Daoy (cell line): ENCODE measurements at places on chromosomes 2 and 18. TPM values are rescaled to one million over a fixed set of nuclear protein-coding genes. Genes with fewer than 3 reads are reported as not detected.

DNA sequence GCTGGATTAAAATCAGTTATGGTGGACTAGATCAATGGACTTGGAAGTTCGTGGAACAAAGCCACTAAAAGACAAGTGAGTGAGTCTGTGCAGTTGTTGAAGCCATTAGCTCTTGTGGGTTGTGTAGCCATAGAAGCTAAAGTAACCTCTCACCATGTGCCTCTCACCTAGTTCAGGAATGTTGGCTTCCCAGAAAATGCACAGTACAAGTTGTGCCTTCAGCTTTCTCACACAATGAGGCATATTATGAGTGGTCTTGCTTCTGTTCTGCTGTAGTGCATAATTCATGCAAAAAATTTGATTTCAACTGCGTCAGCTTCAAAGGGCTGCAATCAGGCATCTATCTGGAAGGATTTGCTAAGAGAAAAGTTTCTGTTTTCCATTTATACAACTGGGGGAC lies 26.2 kb downstream of the CERS6 start:
- no peak for DNase-seq

GRCh38 chr2:234945339-234945873 lies 6.4 kb upstream of the SH3BP4 start:
- no peak for DNase-seq

DNA sequence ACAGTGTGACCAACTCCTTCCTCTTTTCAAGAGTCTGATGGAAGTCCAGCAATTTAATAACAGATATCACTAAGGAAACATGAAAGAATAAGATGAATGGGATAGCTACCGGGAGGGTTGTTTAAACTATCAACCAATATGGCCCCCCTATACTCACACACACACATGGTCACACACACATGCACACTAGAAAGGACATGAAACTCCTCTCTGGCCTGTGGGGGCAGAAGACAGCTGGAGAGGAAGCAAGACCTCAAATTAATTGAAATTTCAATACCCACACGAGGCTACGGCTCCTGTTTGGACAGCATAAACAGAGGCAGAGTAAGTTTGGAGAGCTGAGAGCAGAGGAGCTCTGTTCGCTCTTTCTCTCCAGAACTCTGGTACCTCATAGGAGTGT lies 34.7 kb upstream of the REEP1 start:
- DNase-seq: no peak

GRCh38 chr18:49161627-49162026 lies 210.9 kb upstream of the SMAD7 start:
- DNase-seq: peak; percentile 21

- DNase-seq: no peak
Measured at GRCh38 chr2:14285812-14286211, 346.7 kb upstream of the LRATD1 start.

- DNase-seq: no peak
Measured at GRCh38 chr2:18253686-18254197, 306.7 kb downstream of the RDH14 start.

DNA sequence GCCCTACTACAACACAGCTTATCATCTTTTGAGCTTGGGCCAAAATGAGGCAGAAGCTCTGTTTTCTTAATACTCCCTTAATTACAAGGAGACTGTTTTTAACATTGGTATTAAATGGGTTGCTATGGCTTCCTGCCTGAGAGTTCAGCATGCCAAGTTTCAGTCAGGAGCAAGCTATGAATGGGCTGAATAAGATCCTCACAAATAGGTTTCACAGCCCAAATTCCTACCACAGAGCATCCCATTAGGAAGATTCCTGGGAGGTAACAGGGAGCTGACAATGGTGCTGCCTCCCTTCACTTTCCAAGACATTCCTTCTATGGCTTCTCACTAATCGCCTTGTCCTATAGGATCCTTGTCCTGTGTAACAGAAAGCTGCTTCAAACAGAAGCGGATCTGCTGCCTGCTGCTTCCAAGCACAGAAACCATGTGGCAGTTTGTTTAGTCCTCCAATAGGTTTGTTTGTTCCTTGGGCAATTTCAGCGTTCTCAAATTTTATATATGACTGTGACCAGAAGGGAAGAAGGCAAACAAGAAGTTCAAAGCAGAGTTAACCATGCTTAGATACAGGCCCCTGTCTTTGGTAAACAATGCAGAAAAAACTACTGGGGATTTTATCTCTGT lies 70.9 kb downstream of the NCKAP5 start:
- DNase-seq: no peak

GRCh38 chr2:20317690-20318089 lies 33.0 kb downstream of the PUM2 start:
- no peak for DNase-seq

DNA sequence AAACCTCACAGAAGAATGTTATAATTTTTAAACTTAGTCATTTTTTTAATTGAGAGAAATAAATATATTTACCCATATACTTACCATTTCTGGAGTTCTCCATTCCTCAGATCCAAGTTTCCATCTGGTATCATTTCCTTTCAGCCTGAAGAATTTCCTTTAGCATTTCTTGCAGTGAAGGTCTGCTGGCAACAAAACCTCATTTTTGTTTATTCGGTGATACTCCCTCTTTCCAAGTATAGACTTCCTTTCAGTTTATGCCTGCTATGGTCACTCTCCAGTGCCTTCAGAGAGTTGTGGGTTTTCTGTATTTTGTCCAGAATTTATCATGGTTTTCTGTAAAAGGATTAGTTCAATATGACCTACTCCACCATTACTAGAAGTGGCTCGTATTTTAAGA lies 17.0 kb downstream of the WDPCP start:
- DNase-seq: no peak

- no peak for DNase-seq
Measured at GRCh38 chr2:26792720-26793119, 6.9 kb downstream of the CENPA start.

GRCh38 chr2:227816507-227817294 lies 3.1 kb downstream of the CCL20 start:
- no peak for DNase-seq

DNA sequence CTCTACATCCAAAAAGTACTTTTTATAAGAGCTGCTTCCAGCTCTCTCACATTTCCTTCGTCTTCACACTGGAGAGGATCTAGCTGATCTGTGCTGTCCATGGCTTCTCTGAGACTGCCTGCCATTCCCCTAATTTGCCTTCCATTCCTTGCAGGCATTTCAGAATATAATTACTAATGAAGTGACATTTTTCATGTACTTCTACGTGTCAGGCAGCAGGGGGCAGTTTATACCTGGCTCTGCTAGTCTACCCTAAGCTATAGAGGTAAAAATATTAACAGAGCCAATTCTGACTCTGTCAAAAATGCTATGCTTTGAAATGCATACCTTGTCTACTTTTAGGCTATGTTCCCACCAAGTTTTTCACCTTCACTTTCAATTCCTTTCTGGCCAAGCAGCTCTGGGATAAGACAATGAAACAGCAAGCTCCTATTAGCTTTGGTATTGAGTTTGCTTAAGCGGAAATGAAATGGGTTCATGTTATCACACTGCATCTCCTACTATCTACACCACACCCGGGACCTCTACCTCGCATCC lies 81.9 kb downstream of the MEP1B start:
- peak; percentile 30 for DNase-seq

The TMEM178A gene
- total RNA-seq: 1.3 and 1.4 TPM in 2 replicates

The SCN9A gene
- 0.29 and 0.54 TPM in 2 replicates for total RNA-seq

The RAD51AP2 gene
- not detected in 2 replicates for total RNA-seq

The ARHGAP25 gene
- 0.51 and 1.7 TPM in 2 replicates for total RNA-seq

The GALNT5 gene
- under 0.01 and 0.03 TPM in 2 replicates for total RNA-seq

The GALNT1 gene
- 65.4 and 95.4 TPM in 2 replicates for total RNA-seq
